ENCODE measurements at places on chromosomes 13 and 19. TPM values are rescaled to one million over a fixed set of nuclear protein-coding genes. Genes with fewer than 3 reads are reported as not detected.

GRCh38 chr13:44224450-44225149 is 149.0 kb upstream of the SERP2 start:
- DNase-seq: no peak
- no peak overlapping the region for H3K27ac ChIP-seq
- no peaks in the 10 kb centered on the region for H3K36me3 ChIP-seq
- H3K27me3 ChIP-seq: no peaks in the 10 kb centered on the region

DNA sequence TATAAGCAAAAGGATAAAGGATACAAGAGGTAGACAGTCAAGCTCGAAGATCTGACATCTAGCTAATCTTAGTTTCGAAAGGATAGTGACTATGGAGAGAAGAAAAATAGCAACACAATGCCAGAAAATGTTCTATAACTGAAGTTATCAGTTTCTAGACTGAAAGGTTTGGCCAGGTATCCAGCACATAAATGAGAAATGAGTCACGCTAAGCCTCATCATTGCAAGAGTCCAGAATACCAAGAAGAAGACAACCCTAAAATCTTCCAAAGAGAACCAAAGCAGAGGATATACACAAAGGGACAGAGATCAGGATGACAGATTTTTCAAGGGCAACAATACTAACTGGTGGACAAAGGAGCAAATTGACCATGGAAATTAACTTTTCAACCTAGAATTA is 237.0 kb downstream of the POSTN start:
- H3K4me1 ChIP-seq: 0 out of 2 replicates have a peak, but pooled peaks cover 7% of the 10 kb centered on the region
- no peak for DNase-seq
- H3K27me3 ChIP-seq: no peaks in the 10 kb centered on the region
- H3K27ac ChIP-seq: no peak overlapping the region
- no peak overlapping the region for H3K4me3 ChIP-seq

OR4F17 gene
- not detected for polyA plus RNA-seq

DNA sequence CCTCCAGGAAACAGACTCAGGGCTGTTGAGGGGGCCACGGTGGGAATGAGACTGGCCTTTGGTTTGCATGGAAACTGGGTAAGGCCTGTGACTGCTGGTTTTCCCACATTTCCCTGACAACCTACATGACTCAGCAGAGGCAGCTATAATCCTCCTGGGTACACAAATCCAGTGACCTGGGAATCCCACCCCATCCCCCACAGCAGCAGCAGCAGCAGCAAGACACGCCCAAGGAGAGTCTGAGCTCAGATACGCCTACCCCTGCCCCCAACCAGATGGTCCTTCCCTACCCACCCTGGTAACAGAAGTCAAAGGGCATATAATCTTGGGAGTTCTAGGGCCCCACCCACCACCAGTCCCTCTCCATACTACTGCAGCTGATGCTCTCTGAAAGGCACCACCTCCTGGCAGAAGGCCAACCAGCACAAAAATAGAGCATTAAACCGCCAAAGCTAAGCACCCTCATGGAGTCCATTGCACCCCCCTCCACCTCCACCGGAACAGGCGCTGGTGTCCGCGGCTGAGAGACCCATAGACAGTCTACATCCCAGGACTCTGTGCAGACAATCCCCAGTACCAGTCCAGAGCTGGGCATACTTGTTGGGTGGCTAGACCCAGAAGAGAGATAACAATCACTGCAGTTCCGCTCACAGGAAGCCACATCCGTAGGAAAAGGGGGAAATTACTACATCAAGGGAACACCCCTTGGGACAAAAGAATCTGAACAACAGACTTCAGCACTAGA is 237.2 kb upstream of the SPRY2 start:
- H3K27ac ChIP-seq: no peak overlapping the region
- DNase-seq: no peak
- peaks cover under 1% of the 10 kb centered on the region for H3K4me1 ChIP-seq

DNA sequence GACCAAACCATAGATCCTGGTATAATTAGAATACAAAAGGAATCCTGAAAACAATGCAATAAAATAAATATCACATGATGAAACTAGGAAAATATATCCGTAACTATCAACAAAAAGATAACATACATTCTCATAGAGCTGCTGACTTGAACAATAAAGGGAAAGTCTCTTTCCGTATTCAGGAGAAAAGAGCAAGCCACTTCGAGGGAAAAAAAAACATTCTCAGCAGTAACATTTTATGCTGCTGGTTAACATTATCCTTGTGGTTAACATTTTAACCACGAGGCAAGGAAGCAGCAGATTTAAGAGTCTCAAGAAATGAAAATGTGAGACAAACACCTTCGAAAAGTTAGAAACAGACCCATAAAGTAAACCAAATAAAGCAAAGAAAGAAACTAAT is 25.8 kb downstream of the NALCN start:
- no peaks in the 10 kb centered on the region for H3K4me1 ChIP-seq
- no peaks in the 10 kb centered on the region for H3K27me3 ChIP-seq
- peak overlapping the region; percentile 81 for H3K27ac ChIP-seq
- DNase-seq: no peak

DNA sequence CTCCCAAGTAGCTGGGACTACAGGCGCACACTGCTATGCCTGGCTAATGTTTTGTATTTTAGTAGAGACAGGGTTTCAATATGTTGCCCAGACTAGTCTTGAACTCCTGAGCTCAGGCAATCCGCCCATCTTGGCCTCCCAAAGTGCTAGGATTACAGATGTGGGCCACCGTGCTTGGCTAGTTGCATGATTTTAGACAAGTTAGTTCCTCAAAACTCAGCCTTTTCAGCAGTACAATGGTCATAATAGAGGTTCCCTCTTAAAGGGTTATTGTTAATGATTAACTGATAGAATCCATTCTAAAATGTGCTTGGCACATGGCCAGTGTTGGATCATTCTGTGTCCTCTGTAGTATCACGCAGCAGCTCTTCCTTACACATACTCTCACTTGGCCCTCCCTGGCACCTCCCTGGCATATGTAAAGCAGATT is 19.5 kb upstream of the IFT88 start:
- no peak overlapping the region for H3K27ac ChIP-seq
- no peaks in the 10 kb centered on the region for H3K36me3 ChIP-seq
- no peak overlapping the region for H3K4me3 ChIP-seq
- DNase-seq: no peak
- H3K27me3 ChIP-seq: no peaks in the 10 kb centered on the region
- H3K4me1 ChIP-seq: no peaks in the 10 kb centered on the region

Measured in SK-N-SH (cell line).